HepG2 (cell line): ENCODE measurements at places on chromosomes 12 and 14. TPM values are rescaled to one million over a fixed set of nuclear protein-coding genes. Genes with fewer than 3 reads are reported as not detected.

GRCh38 chr12:25775968-25776367, 182.5 kb upstream of the RASSF8 start:
- no peak for DNase-seq

DNA sequence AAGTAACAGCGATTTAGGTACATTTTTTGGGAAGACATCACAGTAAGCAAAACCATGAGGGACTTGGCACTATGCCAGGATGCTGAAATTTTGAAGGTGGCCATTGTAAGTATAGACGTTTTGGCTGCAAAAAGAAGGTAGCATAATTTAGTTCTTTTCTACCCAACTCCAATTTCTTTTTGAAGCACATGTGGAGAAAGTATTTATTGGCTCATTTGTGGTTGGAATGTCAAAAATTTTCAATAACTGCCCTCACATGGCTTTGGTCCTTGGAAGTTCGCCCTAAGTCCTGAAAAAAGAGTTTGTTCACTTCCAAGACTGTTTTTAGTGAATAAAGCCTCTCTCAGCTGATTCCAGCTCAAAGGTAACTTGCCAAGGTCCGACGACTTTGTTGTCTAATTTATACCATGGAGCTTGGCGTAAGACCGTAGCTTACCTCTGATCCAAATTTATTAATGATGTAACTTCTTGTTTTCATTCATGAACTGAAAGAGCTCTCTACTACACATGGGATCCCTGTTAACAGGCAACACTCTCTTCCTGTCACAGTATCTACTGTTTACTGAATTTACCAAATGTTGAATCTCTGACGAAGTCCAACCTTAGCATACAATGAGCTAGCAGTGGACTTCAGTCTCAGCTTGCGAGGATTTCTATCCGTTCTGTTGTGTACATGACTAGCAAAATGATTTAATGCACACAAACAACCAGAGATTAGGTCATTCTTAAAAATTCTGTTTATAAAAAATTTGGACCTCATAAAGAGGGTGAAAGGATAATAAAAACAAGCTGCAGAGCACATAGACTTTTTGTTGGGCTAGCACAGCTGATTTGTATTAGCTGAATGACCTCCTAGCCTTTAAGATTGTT, 49.0 kb downstream of the MSRB3 start:
- DNase-seq, result peak; percentile 97

- DNase-seq, result no peak
These were observed 55.2 kb downstream of the RASSF3 start for GRCh38 chr12:64665514-64665913.

DNA sequence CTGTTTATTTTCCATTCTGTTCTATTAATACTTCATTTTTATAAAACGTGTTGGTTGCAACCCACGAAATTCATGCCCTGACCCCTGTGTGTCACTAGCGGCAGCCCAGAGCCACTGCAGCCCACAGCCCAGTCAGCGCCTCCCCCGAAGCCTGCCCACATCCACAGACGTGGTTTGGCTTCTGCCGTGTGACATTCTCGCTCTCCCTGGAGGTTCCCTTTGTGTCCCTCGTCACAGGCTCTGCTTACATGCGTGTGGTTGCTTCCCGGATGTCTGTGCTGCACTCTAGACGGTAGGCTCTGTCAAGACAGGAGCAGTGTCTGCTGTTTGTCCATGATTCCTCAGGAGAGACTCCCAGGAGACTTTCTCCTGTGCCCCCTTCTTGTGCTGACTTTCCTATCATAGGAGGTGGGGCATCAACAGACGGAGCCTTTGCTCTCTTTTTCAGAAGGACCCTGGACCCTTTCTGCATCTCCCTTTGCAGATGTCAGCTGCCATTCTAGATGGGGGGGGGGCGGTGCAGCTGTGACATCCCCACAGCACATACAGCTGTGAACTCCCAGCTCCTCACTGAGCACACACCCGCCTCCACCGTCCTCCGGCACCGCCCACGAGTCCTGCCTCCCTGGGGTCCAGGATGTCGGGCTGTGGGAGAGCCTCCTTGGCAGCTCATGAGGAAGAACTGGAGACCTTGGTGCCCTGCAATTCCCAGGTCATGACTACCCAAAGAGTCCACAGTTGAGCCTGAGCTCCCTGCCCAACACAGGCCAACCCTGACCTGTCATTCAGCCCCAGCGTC, 36.8 kb upstream of the PIWIL1 start:
- DNase-seq, result no peak

DNA sequence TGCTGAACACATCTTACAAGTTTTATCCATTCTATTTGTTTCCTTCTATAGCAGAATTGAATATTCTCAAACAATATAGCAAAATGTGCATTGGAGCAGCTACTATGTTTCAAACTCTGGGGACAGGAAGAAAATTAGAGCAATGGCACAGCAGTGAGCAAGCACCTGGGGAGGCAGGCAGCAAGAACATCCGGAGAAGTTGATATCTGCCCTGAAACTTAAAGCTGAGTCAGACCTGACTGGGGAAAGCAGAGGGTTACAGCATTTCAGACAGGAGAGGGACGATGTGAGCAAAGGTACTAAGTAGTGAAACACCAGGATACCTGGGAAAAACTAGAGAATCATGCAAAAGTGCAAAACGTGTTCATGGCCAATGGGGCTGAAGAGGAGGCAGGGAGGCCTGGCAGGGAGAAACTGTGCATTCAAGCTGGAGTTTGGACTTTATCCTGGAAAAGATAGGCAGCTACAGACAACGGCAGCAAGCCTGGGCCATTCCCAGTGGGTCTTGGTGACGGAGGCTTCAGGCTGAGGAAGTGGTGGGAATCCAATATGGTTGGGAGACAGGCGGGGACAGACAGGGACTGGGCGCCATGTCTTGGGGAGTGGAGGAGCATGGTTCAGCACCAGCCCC, 118.0 kb upstream of the CDKN3 start:
- DNase-seq, result no peak

DNA sequence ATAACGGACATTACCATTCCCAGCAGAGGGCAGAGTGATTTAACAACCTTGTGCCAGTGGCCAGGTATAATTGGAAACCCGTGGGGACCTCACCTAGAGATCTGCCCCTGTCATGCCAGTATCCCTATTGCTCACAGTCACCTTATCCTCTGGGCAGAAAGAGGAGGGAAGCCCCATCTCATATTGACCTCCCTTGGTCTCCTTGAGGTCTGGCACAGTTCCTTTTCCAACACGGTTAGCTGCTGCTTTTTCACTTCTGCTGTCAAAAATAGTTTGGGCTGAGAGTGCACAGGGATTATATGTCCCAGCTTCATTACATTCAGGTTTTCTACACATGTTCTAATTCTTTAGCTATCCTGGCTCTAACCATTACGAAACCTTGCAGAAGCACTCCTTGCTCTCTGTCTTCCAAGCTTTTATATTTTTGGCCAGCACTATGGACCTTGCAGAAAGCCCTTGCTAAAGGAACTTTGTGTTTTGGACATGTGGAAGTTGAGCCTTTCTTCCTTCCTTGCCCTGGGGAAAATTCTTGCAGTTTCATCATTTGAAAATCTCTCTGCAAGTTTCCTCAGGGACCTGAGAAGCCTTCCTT, 111.7 kb upstream of the MIS18BP1 start:
- no peak for DNase-seq

Gene TEX22
- 0.07 and 0.16 TPM in 2 replicates for polyA plus RNA-seq

Gene SCNN1A
- 14.6 and 32.8 TPM in 2 replicates for polyA plus RNA-seq

Gene TAS2R46
- polyA plus RNA-seq, result 0.16 and 0.22 TPM in 2 replicates

Gene A2ML1
- not detected in 2 replicates for polyA plus RNA-seq
